ENCODE measurements at places on chromosomes 12 and 14.

GRCh38 chr12:47818467-47819137 is 1.1 kb downstream of the HDAC7 start:
- DNase-seq, result no peak

GRCh38 chr12:65640489-65640901 is 183.8 kb upstream of the HMGA2 start:
- DNase-seq, result no peak

GRCh38 chr12:101267111-101267510 is 12.8 kb upstream of the UTP20 start:
- DNase-seq, result no peak

GRCh38 chr12:76506149-76506548 is 53.4 kb downstream of the OSBPL8 start:
- no peak for DNase-seq

- no peak for DNase-seq
Observed at GRCh38 chr14:70139384-70139783, 49.4 kb downstream of the SLC8A3 start.

DNA sequence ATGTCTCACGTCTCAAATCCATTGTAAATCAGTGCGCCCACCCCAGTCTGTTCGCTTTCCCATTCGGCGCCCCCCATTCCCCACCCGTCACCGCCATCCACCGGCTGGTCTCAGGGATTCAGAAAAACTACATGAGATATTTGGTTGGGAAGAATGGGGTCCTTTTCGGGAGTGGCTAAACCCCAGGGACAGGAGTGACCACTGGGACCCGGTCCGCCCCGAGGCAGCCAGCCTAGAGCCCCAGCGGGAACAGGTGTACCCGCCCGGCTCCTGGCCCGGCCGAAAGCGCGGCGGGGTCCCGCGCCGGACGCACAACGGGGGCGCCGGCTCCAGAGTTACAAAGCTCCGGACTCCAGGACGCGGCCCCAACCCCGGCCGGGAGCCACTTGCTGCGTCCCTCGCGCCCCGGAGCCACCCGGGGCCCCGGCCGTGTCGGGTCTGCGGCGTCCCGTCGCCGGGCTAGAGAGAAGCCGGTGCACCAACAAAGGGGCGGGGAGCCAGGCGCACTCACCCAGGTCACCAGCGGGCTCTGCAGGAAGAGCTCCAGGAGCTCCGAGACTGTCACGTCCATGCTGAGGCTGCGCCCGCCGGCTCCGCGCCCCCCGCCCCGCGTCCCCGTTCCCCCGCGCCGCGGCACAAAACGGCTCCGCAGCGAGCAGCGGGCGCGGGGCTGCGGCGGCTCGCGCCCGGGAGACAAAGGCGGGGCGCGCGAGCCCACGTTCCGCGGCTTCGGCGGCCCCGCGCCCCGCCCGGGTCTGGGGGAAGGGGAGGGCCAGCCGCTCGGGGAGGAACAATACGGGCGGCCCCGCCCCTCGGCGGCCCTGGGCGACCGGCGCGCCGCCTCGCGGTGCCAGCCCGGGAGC is at the start of gene CCDC88C:
Gene CCDC88C, minus strand, starts transcription at position 701 of the 863 bp plus-strand sequence. Its CDS starts 130 bp downstream, at position 571.
- peak; percentile 67 for DNase-seq

DNA sequence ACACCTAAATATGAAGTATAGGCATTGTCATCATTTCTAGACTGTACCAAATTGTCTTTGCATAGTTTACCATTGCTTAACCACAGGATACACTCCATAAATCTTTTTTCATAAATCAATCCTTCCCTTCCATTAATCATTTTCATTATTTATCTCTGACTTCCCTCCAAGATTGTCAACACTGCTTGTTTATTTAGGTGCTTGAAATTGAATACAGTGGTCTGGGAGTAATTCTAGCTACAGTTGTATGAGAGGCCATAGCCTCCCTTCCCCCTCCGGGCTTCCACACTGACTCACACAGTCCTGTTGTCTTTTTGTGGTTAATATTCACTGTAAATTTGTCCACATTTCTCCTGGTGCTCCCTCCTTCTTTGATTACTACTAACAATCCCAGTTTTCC is 114.2 kb upstream of the ARID2 start:
- DNase-seq, result no peak

GRCh38 chr14:105249182-105250007 is 1.1 kb downstream of the BTBD6 start:
- no peak for DNase-seq

- no peak for DNase-seq
Observed at GRCh38 chr14:89849931-89850330, 104.6 kb downstream of the EFCAB11 start.

DNA sequence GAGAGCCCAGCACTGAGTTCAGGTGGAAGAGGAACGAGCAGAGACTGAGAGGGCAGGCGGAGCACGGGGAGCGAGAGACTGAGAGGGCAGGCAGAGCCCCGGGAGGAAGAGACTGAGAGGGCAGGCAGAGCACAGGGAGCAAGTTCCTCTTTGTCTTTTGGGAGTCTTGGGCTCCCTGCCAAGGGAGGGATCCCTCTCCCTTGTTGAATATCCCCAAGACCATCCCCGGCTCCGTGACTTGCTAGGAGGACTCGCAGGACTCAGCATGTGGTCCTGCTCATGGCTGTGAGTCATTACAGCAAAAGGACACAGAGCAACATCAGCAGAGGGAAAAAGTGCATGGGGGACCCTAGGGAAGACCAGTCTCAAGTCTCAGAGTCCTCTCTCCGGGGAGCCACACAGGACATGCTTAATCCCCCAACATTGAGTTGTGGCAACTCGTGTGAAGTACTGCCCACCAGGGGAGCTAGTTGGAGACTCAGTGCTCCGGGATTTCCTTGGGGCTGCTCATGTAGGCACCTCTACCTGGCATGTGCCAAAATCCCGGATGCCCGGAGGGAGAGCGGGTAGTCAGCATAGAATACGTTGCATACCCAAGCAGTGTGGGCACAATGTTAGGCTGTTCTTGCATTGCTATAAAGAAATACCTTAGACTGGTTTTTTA is 81.0 kb downstream of the CCDC92 start:
- no peak for DNase-seq

DNA sequence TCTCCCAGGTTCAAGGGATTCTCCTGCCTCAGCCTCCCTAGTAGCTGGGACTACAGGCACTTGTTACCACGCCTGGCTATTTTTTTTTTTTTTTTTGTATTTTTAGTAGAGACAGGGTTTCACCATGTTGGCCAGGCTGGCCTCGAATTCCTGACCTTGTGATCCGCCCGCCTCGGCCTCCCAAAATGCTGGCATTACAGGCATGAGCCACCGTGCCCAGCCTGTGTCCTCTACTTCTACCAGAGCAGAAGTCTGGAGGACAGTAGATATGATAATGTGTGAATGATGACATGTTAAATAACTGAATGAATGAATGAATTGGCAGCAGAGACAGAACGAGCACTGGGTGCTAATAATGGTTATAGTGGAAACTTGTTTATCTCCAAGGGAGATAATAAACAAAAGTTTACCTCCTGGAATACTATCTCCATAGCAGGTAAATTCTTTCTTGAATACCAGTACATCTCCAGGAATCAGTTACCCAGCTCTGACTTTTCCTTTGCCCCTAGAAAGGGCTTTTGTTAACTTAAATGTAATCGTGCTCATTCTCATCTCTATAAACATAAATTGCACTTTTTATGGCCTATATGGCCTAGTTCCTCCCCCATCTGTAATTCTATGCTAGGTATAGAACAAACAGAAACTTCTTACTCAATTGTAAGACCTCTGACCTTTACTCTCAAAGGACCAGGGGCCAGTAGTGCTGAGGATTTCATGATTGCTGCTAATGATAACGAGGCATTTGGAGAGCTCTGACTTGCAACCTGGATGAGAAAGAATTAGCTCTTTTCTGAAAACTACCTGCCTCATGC is 7.2 kb upstream of the LGALS3 start:
- no peak for DNase-seq

- DNase-seq, result no peak
Observed at GRCh38 chr12:72276181-72276805, 4.1 kb downstream of the TRHDE start.

- DNase-seq, result no peak
Observed at GRCh38 chr14:54219261-54220070, 177.3 kb upstream of the CDKN3 start.

DNA sequence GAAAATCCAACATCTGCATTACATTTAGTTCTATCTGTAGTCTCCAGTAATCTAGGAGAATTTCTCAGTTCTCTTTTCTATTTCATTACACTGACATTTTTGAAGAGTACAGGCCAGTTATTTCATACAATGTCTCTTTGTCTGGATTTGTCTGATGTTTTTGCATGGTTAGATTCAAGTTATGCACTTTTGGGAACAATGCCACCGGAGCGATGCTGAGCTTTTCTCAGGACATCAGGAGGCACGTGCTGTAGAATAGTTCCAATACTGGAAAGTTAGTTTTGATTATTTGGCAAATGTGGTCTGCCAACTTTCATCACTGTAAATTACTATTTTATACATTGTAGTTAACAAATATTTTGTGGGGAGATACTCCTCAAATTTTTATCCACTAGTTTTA is 43.1 kb downstream of the ALDH1L2 start:
- DNase-seq, result no peak

DNA sequence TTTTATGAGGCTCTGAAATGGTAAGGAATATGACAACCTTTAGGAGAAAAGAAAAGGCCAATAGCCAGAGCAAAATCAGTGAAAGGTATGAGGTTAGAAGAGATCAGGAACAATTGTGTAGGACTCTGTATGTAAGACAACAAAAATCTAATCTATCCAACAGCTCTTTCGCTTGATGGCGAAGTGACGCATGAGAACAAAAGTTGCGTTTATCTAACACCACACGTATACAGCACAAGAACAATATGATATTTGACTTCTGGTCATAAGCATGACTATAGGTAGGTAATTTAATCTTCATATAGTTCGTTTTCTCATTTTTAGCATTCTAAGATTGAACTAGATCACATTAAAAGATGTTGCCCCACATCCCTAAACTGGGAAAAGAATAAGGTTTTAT is 1.5 kb downstream of the CLECL1 start:
- no peak for DNase-seq

DNA sequence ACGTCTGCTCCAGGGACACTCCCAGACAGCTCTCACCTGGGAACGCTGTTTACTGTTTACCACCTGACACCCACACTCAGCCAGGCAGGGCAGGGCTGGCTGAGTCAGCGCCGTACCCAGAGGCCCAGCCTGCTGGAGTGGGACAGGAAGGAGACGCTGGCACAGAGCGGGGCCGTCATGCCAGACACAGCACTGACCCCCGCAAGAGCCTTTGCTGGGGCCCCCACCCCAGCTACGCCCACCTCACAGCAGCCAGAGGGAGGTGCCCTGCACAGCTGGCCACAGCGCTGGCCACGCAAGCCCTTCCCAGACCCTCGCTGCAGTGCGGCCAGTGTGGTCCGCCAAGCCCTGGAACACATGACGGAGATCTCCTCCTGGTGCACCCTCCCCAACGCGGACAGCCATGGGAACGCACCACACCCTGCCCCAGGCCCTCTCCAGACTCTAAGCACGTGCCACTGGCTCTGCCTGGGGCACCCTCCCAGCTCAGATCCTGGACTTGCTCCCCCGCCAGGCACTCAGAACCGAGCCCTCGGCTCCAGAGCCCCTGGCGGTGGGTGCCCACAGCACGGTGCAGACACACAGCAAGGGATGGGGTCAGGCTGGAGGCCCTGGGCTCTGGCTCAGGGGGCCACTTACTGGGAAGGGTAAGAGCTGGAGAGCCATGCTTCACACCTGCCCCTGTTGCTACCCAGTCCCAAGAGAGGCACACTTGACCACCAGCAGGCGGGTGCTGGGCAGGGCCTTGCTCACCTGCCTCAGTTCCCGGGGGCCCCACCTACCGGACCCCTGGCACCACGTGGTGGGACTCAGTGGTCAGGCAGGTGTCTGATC is 5.7 kb downstream of the AHNAK2 start:
- DNase-seq, result no peak

DNA sequence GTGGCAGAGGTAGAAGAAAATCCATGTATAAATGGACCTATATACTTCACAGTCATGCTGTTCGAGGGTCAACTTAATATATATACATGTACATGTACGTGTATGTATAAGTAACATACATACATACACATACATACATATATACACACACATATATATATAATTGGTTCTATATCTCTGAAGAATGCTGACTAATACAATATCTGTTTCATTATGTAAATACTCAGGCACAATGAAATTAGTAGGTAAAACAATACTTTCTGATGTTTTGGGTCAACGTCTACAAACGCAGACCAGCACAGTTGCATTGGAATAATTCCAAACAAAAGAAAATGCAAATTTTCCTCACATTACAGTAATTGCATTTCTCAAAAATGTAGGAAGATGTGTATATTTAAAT is 202.7 kb upstream of the DAAM1 start:
- no peak for DNase-seq

GRCh38 chr14:32567543-32568384 is 238.7 kb downstream of the AKAP6 start:
- DNase-seq, result no peak

GRCh38 chr12:16155938-16156337 is 121.5 kb downstream of the SLC15A5 start:
- DNase-seq, result no peak

GRCh38 chr14:65840118-65840751 is 427.7 kb downstream of the FUT8 start:
- no peak for DNase-seq

DNA sequence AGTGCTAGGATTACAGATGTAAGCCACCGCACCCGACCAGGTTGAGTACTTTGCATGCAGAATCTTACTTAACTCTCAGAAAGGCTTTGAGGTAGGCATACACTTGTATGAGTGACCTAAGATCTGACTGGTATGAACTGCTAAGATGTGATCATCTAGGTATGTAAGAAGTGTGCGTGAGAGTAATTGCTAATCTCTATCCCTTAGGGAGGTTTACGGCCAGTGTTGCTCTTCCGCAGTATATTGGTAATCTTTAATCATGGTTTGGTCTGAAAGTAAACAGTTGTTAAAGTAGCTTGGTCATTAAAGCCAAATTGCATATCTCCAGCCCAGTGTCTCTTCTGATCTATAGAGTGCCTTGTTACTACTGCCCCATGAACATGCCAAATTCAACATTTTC is 7.8 kb downstream of the UNG start:
- no peak for DNase-seq

- DNase-seq, result no peak
Observed at GRCh38 chr14:39683691-39684260, 251.5 kb upstream of the FBXO33 start.

DNA sequence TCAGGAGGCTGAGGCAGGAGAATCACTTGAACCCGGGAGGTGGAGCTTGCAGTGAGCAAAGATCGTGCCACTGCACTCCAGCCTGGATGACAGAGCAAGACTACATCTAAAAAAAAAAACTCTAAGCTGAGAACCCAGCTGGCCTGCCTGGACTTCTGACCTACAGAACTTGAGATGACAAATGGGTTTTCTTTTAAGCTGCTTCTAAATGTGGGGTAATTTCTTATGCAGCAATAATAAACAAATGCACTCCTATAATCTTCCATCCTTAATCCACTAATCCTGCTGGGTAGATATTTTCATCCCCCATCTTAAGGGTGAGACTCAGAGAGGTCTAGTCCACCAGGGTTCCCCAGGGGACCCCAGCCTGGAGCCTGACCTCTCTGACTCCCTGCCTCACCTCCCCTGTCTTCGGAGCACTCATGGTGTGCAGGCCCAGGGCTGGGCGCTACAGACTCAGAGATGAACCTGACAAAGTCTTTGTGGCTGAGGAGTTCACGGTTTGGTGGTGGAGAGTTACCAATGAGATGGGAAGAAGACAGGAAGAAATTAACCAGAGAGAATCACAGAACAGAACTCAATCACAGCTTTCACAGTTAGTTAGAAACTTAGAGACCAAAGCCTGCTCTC is 39.7 kb upstream of the BDKRB2 start:
- DNase-seq, result no peak

- DNase-seq, result no peak
Observed at GRCh38 chr12:125255935-125256633, 190.8 kb downstream of the AACS start.
